NCI-H524 treated with DMSO at 0.1 percent for 48 hours (cell line): ENCODE measurements at places on chromosomes 16 and 17.

- DNase-seq = no peak
Measured at GRCh38 chr16:5756969-5757368, 659.4 kb upstream of the EEF2KMT start.

GRCh38 chr16:84724606-84725309 lies 25.0 kb downstream of the USP10 start:
- no peak for DNase-seq

GRCh38 chr17:64384253-64385186 lies 6.1 kb downstream of the PECAM1 start:
- no peak for DNase-seq

DNA sequence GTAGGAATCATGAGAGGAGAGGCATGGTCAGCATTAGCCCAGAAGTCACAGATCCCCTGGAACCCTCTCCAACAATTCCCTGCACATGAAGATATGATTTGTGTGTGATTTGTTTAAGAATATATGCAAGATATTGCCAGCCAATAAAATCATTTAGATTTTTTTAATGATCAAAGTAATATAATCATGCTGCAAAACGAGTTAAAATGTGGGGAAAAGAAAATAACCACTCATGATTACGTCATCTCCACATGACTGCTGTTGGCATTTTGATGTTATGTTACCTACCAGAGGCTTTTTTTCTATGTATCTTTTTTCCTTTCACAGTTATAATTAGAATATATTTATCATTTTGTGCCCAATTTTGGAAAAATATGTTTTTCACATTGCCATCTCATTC lies 22.4 kb downstream of the SLC35G3 start:
- DNase-seq = no peak

DNA sequence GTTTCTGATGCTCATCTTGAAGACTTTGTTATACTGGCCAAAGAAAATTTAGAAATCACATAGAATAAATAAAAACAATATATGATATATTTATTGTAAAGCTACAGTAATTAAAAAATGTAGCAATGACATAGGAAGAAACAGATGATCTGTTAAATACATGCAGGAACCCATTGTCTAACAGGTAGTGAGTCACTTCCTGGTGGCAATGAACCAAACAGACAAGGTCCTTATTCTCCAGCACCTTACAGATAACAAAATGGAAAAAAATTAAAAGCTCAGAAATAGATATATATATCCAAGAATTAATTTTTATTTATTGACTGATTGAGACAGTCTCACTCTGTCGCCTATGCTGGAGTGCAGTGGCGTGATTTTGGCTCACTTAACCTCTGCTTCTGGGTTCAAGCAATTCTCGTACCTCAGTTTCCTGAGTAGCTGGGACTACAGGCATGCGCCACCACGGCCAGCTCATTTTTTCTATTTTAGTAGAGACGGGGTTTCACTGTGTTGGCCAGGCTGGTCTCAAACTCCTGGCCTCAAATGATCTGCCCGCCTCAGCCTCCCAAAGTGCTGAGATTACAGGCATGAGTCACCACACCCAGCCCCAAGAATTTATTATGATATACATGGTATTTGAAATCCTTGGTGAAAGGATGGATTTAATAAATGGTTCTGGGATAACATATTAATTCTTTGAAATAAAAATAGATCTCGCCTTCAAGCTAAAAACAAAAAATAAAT lies 7.5 kb downstream of the NETO2 start:
- DNase-seq = no peak

- DNase-seq = no peak
Measured at GRCh38 chr16:85541181-85541580, 71.9 kb upstream of the GSE1 start.

- DNase-seq = no peak
Measured at GRCh38 chr16:26041952-26042668, 350.4 kb downstream of the HS3ST4 start.

GRCh38 chr17:80517641-80518040 lies 27.0 kb upstream of the RPTOR start:
- DNase-seq = no peak

GRCh38 chr17:75647921-75648320 lies 14.7 kb downstream of the SMIM5 start:
- no peak for DNase-seq

DNA sequence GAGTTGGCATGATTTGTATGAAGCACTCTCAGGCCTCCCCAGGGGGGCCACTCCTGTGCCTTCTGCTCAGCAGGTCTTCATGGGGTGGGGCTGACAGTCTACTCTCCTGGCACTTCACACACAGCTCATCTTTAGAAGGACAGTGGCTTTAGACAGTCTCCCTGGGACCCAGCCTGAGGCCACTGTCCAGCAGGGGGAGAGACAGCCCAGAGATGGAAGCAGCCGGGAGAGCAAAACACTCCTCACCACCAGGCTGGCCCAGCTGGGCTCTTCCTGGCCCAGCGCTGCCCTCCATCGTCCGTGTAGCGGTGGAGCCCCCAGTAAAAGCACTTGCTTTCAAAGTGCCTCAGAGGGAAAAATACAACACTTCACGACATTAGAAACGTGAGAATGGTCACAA lies 62.0 kb upstream of the CRHR1 start:
- DNase-seq = peak; percentile 82

- DNase-seq = no peak
Measured at GRCh38 chr17:29959658-29960337, 18.4 kb downstream of the EFCAB5 start.
